ENCODE measurements at places on chromosomes 1 and 21.

DNA sequence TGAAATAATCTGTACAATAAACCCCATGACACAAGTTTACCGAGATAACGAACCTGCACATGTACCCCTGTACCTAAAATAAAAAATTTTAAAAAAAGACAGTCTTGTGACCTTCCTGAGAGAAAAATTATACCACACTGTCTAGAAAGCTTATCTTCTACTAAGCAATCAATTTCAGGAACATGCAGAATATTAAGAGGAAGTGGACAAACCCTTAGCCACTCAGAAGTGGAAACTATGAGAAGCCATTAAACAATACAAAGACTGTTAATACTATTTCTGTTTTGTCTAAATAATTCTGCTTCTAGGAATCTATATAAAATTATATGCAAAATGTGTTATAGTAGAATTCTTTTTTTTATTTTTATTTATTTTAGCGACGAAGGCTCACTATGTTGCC is 93.9 kb downstream of the ADAMTS1 start:
- DNase-seq, result no peak

DNA sequence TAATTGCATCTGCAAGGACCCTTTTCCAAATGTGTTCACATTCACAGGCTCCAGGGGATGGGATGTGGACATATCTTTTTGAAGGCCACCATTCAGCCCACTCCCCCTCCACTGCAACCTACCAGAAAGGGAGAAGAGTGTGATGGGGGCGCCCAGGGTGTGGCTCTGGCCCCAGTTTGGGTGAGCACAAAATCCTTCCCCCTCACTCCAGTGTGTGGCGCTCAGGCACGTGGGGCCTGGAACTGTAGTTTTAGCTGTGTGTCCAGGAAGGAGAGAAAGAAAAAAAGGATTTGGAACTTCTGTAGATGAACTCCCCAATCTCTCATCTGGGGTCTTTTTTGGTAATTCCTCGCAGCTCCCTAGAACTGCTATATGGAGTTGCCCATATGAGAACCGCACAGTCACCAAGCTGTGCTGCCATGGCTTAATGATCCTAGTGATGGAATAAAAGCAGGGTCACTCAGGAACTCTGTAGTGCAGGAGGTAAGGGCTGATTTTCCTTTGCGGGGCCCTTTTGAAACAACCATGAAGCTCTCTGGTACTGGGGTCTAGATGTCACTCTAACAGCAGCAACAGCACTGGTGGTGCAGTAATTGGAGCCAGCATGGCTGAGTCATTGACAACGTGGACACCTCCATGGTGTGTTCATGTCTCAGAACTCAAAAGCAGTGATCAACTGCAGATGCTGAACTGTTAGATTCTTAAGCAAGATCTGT is 17.0 kb downstream of the AGT start:
- DNase-seq, result no peak

DNA sequence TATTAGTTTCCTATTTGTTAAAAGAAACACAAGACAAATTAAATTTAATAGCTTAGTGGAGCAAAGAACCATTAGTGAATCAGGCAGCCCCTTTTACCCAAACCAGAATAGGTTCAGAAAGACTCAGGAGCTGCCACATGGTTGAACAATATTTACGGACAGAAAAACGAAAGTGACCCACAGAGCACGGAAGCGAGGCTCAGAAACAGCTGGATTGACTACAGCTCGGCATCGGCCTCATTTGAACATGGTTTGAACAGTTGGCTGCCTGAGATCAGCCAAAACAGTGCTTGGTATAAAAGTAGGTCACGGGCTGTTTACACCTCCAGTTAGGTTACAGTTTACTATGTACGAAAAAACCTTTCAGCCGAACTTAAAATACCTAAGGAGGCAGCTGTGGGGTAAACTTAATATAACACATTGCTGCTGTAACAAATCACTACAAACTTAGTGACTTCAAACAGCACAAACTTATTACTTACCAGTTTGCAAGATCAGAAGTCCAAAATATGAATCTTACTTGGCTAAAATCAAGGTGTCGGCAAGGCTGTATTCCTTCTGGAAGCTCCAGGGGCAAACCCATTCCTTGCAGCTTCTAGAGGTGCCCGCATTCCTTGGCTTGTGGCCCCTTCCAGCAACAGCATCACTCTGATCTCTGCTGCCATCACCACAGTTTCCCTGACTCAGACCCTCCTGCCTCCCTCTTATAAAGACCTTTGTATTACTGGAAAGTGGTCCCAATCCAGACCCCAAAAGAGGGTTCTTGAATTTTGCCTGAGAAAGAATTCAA is 11.8 kb downstream of the PADI4 start:
- DNase-seq, result no peak

DNA sequence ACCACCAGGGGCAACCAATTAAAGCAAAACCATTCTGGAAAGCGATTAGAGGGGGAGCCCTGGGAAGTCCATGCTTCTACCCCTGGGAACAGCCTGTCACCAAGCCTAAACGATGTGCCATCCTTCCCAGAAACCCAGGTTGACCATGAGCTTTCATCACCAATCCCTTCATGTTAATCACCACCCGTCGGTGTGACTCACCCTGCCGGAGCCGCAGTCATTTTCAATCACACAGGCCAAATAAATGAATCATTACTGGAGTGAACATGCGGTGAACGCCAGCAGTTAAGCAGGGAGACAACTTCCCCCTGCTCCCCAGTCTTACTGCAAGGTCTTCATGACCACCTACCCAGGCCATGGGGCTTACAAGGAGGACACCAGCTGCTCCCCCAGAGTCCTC is 308.8 kb downstream of the AJAP1 start:
- peak; percentile 62 for DNase-seq

GRCh38 chr1:30260318-30260717 is 463.1 kb downstream of the MATN1 start:
- no peak for DNase-seq

Data from foreskin keratinocyte (primary cell).